Osteocyte (in vitro differentiated cells): ENCODE measurements at places on chromosomes 1 and 21.
A peak's percentile ranks its signal among the peaks of the same experiment; 100 is the strongest.

GRCh38 chr1:177571485-177572076, 398.3 kb downstream of the SEC16B start:
- DNase-seq, result no peak

GRCh38 chr1:227521782-227522181, 41.6 kb upstream of the ZNF678 start:
- peak; percentile 71 for DNase-seq

DNA sequence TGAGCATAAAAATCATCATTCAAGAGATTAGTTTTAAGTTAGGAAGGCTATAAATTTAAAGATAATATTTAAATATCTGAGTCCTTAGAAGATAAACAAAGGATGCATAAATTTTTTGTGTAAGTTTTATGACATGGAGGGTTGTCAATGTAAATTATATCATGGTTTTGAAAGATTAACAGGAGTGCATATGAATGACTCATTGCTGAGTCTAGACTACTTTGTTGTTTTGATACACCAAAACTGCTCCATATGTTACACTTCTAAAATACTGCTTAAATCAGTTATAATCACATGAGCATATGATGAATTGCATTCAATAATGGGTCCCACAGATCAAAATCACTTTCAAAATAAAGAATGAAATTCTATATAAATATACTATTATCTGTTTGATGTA, 312.5 kb downstream of the KCNT2 start:
- DNase-seq, result no peak

DNA sequence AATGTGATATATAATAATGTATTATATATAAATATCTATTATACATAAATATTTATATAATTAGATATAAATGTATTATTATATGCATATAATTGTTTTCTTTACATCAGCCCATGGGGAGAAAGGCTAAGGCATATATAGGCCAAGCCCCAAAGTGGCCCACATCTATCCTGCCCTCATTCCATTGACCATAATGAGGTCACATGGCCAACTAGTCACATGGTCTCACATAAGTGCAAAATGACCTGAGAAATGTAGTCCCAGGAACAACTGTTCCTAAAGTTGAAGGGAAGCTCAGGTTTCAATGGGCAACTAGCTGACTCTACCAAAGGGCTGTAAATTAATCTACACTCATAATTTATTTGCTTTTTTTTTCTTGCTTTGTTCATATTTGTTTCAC, 14.5 kb upstream of the CCDC185 start:
- DNase-seq, result no peak

- DNase-seq, result peak; percentile 94
Measured at GRCh38 chr1:31182352-31182751, 57.3 kb downstream of the NKAIN1 start.

GRCh38 chr1:18091660-18092446, 15.7 kb upstream of the IGSF21 start:
- no peak for DNase-seq

DNA sequence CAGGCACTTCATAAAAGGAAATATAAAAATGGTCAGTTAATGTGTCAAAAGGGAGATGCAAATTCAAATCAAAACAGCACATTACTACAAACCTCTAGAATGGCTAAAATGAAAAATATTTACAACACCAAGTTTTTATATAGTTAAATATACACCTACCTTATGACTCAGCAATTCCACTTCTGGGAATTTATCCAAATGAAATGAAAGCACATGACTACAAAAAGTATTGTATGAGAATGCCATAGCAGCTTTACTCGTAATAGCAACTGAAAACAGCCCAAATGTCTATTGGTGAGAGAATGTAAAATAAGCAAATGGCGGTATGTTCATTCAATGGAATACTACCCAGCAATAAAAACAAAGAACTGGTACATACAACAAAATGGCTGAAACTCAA, 175.8 kb upstream of the SPAG17 start:
- DNase-seq, result no peak

- no peak for DNase-seq
Measured at GRCh38 chr1:230127105-230128054, 60.3 kb downstream of the GALNT2 start.

DNA sequence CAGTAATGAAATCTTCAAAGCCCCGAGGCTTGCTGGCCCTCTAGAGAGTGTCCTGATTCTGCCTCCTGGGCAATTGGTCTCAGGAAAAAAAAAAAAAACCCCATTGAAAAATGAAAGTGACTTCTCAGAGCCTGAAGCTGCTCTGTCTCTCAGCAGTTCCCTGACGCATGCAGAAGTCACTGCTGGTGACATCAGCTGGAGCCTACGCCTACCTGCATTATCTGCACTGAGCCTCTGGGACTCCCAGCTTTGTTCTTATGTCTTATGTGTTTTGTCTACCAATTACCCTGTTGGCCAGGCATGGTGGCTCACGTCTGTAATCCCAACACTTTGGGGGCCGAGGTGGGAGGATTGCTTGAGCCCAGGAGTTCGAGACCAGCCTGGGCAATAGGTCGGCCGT, 10.1 kb upstream of the SLC25A33 start:
- DNase-seq, result no peak

DNA sequence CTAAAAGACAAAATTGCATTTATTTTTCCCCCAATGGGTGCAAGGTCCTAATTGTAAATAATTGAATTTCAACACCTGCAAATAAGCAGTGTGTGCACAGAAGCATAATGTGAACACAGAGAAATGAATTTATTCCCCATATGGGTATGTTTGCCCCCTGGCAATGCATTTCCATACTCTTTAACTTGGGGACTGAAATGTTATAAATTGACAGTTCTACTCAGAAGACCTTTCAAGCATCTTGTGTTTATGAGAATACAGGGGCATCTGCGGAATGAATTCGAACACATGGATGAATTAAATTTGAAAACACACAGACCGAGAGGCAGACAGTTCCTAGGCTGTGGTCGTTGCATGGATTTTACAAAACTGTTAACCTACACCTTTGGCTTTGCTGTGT, 3.5 kb downstream of the PBX1 start:
- DNase-seq, result no peak

GRCh38 chr1:38997034-38997900, 6.2 kb downstream of the AKIRIN1 start:
- no peak for DNase-seq
